Fibroblast of gingiva (primary cell): ENCODE measurements at places on chromosomes 12 and 14.

GRCh38 chr12:67483871-67484554, 164.5 kb upstream of the DYRK2 start:
- DNase-seq: no peak

GRCh38 chr12:66279123-66279712, 23.1 kb upstream of the HELB start:
- no peak for DNase-seq

DNA sequence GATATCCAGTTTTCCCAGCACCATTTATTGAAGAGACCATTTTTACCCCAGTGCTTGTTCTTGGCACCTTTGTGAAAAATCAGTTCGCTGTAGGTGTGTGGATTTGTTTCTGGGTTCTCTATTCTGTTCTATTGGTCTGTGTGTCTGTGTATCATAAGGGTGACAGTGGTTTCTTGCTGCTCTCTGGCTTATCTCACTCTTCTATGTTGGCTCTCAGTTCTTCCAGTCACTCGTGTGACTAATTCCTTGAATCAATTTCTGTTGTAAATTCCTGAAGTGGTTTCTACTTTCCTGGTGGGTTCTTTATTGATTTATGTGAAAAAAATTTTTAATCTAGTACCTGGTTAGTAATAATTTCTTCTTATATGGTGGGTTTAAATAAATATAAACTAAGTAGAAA, 58.3 kb downstream of the OTOGL start:
- DNase-seq: no peak

DNA sequence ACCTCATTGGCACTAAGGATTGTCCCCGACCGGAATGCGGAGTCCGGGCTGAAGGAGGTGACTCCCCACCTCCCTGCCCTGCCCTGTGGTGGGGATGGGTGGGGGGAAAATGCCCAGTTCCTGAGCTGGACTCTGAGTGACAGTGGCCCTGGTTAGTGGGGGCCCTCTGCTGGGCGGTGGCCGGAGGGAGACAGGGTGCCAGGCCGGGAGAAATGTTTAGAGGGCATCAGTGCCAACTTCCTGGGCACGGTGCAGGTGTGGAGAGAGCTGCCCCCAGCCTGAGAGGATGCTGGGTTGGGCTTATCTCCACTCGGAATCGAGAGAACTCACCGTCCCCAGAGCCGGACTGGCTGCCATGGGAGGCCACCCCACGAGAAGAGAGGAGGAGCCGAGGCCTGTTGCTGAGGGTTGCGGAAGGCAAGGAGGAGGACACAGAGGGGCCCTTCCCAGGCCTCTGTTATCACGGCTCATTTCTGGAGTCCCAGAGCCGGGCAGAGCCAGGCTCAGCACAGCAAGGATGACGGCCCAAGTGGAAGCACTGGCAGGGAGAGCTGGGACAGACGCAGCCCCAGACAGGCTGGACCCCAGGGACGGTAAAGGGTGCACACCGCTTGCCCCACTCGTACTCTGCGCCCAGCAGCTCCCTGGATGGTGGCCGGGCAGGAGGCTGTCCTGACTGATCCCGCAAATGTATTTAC, 156.7 kb downstream of the KIF26A start:
- no peak for DNase-seq

DNA sequence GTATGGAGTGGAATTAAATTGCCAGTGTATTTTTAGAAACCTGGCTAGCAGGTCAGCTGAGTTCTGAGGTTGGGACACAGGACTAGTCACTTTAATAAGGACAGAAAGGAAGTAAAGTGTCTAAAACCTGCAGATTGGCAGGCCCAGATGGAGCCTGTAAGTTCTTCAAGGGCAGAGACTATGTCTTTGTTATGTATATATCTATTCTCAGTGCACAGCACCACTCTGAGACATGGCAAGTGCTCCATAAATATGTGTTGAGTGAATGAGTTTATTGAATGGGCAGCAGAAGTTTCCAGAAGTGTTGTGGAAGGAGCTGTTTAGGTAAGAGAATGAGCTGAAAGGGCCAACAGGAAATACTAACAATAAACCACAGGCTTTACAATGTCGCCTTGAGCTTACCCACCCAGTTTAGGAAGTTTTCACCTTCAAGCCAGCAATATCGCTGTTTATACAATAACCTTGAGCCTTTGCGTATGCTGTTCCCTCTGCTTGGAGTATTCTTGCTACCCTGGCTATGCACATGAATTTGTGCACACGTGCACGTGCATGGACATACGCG, 109.5 kb upstream of the TMPO start:
- no peak for DNase-seq

DNA sequence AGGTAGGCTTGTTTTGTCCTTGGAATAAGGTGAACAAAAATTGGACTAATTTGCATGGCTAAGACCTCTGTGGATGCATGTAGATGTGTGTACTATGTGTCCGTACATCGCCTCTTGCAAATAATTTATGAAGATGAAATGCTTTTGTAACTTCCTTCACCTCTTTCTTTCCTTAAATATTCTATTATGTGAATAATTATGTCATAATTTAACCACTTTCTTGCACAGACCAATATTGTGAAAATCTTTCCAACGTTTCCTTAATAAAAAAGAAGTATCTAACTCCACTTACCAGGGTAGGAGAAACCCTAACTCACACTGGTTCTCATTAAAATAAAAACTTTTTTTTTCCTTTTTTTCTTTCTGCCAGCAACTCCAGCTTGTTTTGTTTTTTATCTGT, 4.0 kb downstream of the NANOG start:
- no peak for DNase-seq

GRCh38 chr12:122969676-122970075, 3.4 kb upstream of the ABCB9 start:
- no peak for DNase-seq

DNA sequence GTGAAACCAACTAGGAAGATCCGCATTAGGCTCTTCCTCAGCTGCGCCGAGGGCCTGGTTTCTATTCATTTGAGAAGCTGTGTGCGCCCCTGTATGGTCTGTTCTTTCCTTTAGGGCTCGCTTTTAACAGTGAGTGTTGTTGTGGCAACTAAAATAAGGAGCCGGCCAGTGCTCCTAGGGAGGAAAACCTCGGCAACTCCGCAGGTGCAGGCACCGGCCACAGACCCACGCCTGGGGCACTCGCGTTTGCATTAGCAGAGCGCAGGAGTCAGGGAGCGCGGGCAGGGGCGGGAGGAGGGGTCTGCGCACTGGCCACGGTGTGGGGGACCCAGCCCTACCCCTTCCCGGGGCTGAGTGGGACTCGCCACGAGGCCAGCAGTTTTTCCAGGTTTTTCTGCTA, 50.5 kb downstream of the STX2 start:
- DNase-seq: no peak

- no peak for DNase-seq
Measured at GRCh38 chr14:66645716-66646115, 137.8 kb downstream of the GPHN start.

DNA sequence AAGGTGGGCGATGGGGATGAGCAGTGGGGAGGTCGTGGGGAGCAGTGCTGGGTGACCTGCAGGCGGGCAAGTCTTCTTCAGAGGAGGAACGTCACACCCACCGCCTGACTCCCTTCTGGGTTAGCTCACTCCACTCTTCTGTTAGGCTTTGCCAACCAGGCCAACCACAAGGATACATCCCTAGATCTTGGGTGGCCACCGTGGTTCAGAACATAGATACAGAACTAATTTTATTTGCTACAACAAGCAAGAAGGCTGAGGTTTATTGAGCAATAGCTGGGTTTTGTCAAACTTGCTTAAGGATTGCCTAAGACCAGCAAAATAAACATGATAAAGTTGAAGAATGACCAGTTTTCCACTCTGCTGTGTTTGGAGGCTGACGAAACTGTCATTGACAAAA, 109.4 kb downstream of the DACT1 start:
- peak; percentile 96 for DNase-seq

DNA sequence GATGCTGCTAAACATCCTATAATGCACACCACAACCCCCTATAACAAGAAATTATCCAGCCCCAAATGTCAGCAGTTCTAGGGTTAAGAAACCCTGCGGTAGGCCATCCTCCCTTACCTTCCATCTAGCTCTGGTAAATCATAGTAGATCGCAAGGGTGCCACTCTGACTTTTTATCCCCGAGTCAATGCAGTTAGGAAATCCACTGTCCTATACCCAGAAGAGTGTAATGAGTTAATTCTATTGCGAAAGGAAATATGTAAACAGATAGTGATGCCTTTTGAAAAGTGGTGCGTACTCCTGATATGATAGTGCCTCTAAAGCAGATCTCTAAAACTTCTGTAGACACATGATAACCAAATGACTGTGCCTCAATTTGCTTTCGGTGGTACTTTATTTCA, 29.8 kb downstream of the SCFD1 start:
- DNase-seq: no peak

GRCh38 chr12:52186118-52186840, 5.5 kb downstream of the KRT80 start:
- DNase-seq: peak; percentile 65

DNA sequence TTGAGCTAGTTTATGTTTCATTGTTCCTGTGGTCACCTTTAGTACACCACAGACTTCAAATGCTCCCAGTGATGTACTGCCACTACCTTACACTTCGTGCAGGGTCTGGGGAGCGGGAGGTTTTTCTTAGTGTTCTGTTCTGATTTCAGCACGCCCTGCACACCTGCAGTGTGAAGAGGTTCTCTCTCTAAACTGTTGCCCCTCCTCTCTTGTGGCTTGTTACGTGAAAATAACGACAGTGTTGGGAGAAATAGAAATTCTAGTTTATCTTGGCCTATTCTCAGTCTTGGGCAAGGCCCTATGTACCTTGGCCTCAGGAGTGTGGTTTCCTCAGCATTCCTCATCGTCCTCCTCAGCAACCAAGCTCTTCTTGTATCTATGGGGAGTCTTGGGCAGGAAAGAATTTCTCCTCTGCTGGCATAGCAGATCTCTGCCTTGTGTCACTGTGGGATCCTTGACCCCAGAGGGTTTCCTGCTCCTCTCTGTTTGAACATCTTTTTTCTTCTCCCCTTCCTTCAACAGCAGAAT, 48.6 kb downstream of the EIF2S3B start:
- DNase-seq: no peak

DNA sequence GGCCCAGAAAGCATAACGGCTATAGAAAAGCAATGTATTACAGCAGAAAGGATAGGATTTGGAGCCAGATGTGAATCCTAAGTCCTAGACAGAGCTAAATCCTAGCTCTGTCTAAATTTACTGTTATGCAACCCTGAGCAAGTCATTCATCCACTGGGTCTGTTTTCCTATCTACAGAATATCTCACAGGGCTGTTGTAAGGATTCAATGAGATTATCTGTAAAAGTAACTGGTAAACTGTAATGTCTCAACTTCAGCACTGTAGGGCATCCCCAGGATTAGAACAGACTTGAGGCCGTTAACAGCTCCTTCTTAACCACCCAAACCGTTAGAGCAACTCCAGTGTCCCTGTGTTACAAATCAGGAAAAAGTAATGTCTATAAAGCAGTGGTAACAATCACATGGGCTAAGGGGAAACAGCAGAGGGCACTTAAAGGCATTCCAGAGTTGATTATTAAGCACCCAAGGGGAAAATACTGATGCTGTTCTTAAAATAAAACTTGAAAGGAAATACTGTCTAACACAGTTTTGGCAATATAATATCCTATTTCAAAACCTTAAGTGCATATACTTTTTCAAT, 10.1 kb downstream of the GMFB start:
- DNase-seq: peak; percentile 79

GRCh38 chr12:74891083-74891668, 318.5 kb downstream of the KCNC2 start:
- no peak for DNase-seq

- no peak for DNase-seq
Measured at GRCh38 chr12:12701457-12701856, 5.5 kb upstream of the GPR19 start.

DNA sequence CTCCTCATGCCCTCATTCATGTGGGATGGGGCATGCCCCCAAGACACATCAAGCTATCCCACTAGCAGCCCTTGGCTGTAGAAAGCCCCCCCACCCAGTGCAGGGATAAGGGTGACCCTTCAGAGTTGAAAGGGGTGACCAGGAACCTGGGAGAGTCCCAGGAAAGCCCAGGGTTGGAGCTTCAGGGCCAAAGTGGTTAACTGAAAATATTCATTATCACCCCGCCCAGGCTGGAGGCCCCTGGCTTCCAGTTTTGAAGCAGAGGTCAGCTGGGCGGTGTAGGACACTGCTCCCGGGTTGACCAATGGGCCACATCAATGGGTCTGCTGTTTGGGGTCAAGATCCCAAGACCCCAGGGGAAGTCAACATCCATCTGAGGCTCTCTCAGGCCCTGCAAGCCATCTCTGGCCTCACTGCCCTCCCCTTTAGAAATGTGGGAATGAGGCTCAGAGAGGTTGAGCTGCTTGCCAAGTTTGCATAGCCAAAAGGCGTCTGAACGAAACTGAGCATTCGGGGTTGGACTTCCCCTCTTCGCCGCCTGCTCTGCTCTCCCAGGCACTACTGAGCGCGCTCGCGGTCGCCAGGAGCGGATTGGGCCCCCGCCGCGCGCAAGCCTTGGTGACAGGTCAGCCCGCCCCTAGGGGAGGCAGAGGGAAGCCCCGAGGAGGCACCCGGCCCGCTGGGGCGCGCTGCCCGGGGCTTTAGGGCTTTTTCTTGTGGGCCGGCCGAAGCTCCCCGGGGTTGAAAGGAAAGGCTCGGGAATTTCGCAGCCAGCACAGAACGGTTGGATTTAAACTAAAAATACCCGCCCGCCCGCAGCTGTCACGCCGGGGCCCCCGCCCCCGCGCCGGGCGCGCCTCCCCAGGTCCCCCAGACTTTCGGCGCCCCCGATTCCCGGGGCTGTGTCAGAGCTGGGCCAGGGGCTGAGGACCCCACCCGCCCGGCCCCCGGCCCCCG, 576 bp downstream of the SYNE3 start:
- DNase-seq: peak; percentile 57

GRCh38 chr12:53931844-53932581, 6.6 kb upstream of the HOXC13 start:
- no peak for DNase-seq

GRCh38 chr12:98352218-98352811, 163.1 kb upstream of the TMPO start:
- no peak for DNase-seq

- no peak for DNase-seq
Measured at GRCh38 chr12:115387467-115387901, 703.5 kb upstream of the TBX3 start.

GRCh38 chr14:23694085-23694948, 58.2 kb downstream of the DHRS2 start:
- DNase-seq: peak; percentile 36

GRCh38 chr14:94630396-94630795, 18.2 kb downstream of the SERPINA3 start:
- DNase-seq: no peak

- DNase-seq: no peak
Measured at GRCh38 chr12:106301611-106302321, 767 bp upstream of the TCP11L2 start.

DNA sequence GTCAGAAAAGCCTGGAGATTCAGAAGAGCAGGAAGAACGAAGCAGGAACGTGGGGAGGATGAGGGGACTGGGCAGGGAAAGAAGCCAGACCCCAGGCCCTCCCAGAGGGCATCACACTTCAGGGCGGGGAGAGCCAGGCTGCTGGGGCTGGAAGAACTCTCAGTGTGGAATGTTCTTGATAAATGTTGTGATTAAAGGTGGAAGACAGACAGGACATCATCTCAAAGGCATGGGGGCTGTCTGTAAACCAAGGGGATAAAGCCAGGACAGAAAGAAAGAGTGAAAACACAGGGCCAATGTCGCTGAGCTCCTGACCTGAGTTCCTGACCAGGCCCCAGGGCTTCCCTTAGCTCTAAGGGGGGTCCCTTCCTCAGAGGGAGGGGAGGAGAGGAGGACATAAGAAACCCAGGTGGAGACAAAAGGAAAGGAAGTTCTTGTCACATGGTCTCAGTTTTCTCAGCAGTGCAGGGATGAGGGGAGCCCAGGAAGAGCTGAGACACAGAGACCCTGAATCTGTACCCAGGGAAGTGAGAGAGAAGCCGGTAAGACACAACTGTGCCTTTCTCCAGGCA, 56.3 kb downstream of the SETD3 start:
- no peak for DNase-seq
